ENCODE measurements at places on chromosomes 16 and 17. TPM values are rescaled to one million over a fixed set of nuclear protein-coding genes. Genes with fewer than 3 reads are reported as not detected.

DNA sequence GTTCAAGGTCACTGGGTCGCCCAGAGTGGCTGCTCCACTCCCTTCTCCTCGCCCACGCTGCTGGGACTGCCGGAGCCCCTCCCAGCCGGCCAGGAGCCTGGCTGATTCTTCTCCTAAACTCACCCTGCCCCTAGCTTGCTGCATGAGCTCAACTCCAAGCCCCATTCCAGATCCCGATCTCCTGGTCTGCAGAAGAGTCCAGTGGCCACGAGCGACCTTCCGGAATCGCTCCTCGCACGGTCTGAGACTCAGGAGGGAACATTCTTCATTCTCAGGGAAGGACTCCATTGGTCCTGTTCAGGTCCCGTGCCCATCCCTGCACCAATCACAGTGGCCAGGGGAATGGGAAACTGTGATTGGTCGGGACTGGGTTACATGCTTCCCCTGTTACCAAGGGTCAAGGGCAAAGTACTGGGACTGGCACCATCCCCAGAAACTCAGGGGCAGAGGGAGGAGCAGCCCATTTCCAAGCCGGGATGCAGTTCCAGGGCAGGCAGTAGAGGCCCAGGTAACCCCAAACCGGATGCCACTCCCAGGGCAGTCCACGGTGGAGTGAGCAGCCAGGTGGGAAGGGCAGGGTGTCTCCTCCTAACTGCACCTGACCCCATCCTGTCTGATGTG lies 24.5 kb upstream of the CIBAR2 start:
- DNase-seq, result no peak

Gene KRTAP2-2
- not detected for polyA plus RNA-seq

Gene OR2C1
- not detected for polyA plus RNA-seq

Gene WNK4
- polyA plus RNA-seq, result 0.40 TPM

Gene PERCC1
- polyA plus RNA-seq, result not detected

DNA sequence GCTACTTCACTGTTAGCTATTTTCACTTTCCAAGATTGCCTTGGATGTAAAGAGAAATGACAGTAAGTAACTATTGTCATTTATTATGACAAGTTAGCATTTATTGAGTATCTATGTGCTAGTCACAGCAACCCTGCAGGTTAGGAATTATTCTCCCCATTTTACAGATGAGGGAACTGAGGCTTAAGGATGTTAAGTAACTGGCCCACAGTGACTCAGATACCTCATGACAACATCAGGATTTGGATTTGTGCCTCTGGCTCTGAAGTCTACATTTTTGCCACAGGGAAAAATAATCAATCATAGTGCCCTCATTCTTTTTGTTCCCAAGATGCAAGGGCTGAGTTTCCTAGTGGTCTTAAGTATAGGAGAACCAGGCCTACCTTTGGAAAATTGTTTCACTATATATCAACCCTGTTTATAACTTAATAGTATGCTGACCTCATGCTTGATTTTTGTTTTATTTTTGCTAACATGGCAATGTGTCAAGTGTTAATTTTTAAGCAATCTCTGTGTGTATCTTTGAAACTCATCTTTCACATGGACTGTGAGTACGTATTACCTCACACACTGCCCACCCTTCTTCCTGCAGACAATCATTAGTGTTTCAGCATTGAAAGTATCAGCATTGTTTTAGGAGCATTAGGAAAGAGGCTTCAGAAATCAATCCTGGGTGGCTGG lies 105.0 kb downstream of the TANGO6 start:
- DNase-seq, result no peak

Gene NTN1
- 1.5 TPM for polyA plus RNA-seq

GRCh38 chr16:85514598-85515318 lies 98.4 kb upstream of the GSE1 start:
- DNase-seq, result peak; percentile 63

DNA sequence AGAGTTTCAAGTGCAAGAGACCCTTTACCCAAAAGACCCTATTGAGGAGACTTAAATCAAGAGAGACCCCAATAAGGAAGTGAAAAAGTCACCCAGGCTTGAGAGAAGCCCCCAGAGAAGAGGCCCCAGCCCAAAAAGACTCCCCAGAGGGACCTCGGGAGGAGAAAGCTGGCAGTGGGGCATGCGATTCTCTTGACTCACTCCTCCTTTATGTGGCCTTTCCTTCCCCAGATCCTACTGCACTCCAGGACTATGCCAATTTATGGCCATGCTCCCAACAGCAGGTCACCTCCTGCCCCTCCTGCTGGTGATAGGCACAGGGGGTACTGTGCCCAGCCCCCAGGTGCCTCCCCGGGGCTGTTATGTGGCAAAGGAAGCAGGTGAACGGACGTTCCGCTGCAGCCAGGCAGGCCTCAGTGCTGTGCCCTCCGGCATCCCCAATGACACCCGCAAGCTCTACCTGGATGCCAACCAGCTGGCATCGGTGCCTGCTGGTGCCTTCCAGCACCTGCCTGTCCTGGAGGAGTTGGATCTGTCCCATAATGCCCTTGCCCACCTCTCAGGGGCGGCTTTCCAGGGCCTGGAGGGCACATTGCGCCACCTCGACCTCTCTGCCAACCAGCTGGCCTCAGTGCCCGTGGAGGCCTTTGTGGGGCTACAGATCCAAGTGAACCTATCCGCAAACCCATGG lies 16.3 kb downstream of the LRRC3C start:
- DNase-seq, result no peak

Gene ATF7IP2
- 16.8 TPM for polyA plus RNA-seq

Gene IL32
- polyA plus RNA-seq, result 93.4 TPM

Gene KRT40
- not detected for polyA plus RNA-seq

DNA sequence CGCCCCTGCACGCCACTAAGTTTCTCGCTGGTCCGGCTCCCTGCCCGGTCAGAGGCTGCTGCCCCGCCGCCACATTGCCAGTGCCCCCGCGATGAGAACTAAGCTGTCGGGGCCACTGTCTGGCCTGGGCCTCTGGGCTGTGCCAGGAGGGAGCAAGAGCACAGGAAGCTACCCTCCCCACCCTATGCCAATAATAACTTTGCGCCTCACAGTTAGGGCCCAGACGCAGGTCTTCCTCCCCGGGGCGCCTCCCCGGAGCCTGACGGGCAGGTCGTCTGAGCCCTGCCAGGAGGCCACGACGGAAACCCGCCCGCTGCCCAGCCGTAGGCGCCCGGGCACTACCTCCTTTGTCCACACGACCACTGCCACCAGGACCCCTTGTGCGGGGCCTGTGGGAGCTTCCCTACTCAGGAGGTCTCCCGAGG lies 1.5 kb downstream of the ZFPM1 start:
- peak; percentile 62 for DNase-seq

Gene CACNA1H
- polyA plus RNA-seq, result 7.9 TPM

- DNase-seq, result peak; percentile 77
These were observed 14.3 kb downstream of the SLC16A3 start for GRCh38 chr17:82242977-82243647.

GRCh38 chr16:14007450-14007849 lies 63.7 kb upstream of the MRTFB start:
- no peak for DNase-seq

DNA sequence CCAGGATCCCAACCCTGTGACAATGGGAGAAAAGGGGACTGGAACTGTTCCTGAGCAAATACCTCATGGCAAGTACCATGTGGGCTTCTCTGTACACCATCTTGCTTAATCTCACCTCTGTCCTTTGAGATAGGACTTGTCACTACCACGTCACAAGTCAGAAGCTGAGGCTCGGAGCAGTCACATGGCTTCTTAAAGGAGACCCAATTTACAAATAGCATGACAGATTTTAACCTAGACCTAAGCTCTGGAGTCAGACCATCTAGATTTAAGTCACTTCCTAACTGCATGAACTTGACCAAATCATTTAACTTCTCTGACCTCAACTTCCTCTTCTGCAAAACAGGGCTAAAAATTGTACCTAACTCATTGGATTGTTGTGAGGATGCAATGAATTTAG lies 36.0 kb upstream of the CCL1 start:
- DNase-seq, result no peak

Gene CA7
- not detected for polyA plus RNA-seq

DNA sequence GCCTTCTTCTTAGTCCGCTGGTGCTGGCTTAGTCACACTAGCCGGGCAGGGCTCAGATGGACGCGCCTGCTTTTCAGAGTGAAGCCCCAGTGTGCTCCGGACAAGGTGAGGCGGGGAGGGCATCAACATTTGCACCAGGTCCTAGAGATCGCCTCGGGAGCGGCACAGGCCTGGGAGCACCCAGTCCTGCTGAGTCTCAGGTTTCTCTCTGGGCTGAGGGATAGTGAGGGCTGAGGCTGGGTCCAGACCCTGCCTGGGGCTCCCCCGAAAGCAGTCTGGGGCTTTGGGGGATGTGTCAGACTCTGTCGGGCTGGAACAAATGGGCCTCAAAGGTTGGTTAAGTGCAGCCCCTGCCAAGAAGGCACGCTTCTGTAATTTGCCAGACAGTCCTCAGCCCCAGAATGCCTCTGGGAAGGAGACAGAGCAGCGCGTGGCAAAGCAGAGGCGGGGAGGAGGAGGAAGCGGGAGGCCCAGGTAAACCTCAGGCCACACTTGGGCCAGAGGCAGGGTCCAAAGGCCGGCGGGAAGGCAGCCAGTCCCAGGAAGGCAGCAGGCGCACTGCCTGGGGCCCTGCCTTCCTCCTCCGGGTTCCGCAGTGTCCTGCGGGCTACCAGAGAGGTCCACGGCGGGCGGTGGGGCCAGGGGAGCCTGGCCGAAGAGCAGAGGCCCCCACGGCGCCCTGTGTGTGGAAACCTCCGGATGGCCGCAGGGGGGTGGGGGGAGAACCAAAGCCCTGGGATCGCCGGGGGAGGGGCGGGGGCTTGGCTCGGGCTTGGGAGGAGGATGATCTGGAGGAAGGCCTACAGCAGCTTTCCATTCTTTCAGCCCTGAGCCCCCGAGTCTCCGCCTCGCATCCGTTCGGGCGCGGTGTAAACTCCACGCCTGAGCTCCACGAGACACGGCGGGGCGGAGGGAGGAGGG lies 39.5 kb upstream of the ATP2A3 start:
- no peak for DNase-seq

DNA sequence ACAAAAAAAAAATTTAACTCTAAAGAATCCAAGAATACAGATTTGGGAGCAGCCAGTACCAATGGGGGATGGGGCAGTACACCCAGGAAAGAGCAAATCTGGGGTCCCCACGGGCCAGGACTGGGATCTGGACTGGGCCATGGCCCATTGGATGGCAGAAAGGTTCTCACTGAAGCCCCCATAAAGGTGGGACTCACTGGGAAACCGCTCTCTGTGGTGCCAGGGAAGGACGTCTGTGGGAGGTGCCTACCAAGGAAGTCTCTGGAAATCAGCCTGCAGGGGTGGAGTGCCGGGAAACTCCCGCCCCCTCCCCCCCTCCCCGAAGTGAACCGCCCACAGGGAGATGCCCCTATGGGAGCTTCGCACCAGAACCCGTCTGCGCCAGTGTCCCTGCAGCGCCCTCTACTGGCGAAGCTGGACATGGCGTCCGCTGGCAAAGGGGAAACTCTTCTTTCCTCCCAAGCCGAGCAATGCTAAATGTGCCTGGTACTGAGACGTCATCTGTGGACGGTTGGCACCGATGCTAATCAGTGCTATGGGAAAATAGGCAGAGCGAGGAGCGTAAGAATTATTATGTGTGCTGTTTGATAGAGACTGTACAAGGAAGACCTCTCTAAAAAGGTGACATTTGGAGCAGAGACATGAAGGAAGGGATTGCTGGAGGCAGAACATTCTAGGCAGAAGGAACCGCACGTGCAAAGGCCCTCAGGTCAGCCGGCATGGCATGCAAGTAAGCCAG lies 671.1 kb downstream of the WWOX start:
- peak; percentile 80 for DNase-seq

Gene NT5M
- polyA plus RNA-seq, result 0.51 TPM

DNA sequence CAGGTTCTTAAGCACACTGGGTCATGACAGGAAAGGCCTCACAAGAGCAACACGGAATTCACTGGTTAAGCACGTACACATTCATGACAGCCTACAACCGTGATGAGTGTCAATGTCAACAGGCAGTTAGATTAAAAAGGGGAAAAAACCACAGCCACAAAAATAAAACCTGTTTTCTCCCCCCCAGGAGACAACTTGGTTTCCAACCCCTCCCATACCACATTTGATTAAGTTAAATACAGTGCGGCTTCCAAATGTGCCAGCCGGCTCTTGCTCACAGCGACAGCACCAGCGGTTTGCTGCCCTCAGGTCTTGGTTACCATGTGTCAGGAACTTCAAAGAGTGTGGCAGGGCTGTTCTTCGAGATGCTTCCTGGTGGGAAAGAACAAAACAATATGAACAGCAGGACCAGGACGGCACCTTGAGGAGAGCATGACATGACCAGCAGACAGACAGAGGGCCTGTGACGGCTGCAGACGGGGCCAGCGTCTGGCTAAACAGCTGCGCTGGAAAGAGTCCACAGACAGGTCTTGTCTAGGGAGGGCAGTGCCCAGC lies 193.6 kb downstream of the PARN start:
- no peak for DNase-seq

DNA sequence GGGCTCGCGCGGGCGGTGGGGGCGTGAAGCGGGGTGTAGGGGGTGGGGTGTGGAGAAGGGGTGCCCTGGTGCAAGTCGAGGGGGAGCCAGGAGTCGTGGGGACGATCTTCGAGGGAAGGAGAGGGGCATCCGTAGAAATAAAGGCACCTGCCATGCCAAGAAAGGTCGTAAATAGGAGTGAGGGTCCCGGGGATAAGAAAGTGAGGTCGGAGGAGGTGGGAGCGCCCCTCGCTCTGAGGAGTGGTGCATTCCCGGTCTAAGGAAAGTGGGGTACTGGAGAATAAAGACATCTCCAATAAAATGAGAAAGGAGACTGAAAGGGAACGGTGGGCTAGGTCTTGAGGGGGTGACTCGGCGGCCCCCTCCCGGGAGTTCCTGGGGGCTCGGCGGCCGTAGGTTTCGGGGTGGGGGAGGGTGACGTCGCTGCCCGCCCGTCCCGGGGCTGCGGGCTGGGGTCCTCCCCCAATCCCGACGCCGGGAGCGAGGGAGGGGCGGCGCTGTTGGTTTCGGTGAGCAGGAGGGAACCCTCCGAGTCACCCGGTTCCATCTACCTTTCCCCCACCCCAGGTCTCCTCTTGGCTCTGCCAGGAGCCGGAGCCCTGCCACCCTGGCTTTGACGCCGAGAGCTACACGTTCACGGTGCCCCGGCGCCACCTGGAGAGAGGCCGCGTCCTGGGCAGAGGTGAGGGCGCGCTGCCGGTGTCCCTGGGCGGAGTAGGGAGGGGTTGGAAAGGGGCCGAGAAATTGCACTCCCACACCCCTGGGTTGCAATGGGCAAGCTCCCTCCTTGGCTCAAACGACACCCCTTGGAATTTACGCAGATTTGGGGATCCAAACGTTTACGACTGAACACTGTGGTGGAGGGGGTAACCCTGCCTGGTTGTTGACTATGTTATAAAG lies 888 bp downstream of the CDH1 start:
- DNase-seq, result peak; percentile 67

DNA sequence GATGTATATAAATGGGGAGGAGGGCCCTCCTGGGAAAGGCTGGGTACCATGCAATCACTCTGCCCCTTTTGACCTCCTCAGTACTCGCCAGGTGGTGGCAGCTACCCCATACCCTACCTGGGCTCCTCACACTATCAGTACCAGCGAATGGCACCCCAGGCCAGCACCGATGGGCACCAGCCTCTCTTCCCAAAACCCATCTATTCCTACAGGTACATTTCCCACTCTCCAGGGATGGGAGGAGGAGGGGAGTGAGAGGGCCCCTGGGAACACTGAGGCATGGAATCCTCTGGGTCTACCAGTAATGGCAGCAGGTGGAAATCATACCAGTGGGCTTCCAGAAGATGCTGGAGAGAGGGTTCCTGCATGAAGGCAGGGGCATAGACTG lies 22.9 kb downstream of the FOXN1 start:
- no peak for DNase-seq

- no peak for DNase-seq
These were observed 8.7 kb downstream of the USB1 start for GRCh38 chr16:58009856-58010416.

- no peak for DNase-seq
These were observed 21.7 kb downstream of the LRRC75A start for GRCh38 chr17:16470265-16470664.

Gene CD300LB
- 0.09 TPM for polyA plus RNA-seq

All from liver (tissue), 10 donors.